GM20000 (cell line): ENCODE measurements at places on chromosomes 3 and 15.

DNA sequence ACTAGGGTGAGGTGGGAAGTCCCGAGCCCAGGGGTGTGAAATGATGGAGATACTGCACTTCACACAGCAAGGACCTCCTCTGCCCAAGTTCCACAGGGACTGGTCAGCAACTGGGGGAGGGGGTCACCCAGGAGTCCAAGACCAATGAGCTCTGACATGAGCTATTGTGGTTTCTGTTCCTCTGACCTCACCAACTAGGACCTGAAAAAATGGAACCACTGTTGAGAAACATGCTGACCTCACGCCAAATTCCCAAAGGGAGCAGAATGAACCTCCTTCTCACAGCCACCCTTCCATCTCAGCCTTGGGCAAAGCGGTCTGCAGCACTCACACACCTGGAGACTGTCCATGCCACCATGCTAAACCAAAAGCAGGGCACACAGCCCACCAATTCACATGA, 69.3 kb downstream of the LRIG1 start:
- DNase-seq, result no peak

GRCh38 chr15:84616235-84616634, 15.4 kb downstream of the ZSCAN2 start:
- DNase-seq, result no peak

DNA sequence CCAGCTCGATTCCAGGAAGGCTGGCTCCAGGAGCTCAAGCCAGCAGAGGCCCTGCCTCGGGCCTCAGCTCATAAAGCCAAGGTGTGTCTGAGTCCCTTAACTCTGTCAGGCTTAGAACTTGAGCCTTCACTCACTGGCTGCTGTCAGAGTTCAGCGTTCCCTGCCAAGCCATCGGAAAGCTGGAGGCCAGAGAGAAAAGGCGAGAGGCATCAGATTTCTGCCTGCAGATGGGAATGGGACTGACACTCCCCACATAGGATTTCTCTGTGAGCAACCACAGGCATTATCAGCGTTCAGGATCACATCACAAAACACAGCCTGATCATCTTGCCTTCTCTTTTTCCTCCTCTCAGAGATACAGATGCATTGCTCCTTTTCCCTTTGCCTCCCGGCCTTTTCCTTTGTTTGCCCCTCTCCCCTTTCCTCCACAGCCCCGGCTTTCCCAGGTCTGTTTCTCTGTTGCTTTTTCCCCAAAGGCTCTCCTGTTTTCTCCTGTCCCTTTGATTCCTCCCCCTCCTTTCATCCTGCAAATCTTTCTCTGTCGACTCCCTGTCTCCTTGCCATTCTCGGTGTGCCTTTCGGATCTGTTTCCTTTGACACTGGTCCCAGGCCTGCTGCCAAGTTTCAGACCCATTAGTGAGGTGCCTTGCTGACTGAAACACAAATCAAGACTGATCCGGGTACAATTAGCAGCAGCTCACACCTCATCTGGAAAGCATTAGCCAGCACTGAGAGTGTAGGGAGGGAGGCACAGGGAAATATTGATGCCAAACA, 44.5 kb upstream of the BOC start:
- DNase-seq, result no peak

DNA sequence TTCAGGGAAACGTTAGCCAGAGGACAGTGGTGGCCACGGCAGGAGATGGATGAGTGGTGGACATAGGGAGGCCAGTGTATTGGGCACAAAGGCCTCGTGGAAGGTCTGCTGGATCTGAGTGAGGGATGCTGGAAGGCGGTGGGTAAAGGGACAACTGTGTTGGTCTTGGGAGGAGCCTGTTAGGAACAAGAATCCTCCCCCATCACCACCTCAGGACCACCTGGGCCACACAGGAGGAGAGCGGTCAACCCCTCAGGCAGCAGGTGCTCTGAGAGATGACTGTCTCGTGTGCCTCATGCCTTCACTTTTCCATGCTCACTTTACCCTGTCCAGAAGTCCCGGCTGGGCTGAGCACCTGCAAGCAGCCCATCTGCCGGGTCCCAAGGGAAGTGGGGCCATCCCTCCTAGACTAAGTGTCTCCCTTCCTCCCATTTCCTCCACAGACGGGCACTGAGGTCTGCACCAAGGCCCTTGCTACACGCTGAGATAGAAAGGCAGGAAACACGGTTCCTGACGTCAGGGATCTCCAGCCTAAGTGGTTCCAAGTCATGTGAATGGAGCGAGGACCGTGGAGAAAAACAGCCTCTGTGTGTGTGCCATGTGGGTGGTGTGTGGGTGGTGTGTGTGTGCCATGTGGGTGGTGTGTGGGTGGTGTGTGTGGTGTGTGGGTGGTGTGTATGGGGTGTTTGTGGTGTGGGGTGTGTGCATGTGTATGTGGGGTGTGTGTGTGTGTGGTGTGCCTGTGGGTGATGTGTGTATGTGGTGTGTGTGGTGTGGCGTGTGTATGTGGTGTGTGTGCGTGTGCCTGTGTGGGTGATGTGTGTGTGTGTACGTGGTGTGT, 47.8 kb upstream of the CTSH start:
- no peak for DNase-seq

DNA sequence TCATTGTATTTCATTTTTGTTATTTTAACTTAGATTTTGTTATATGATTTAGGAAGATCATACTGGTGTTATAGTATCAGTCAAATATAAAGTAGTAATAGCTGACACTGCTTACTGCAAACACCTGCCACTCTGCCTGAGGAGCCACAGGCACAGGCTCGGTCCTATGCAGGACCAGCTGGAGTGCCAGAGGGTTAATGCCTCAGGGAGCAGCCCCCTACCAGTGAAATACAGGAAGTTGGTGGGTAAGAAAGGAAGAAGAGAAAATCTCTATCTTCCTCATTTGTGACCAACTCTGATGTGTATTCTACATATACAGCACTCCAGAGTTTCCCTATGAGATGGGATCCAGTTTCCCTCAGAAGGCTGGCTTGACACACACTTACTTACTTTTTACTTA, 593.3 kb downstream of the UNC13C start:
- no peak for DNase-seq

- DNase-seq, result no peak
Measured at GRCh38 chr15:79299126-79299840, 11.6 kb upstream of the TMED3 start.

DNA sequence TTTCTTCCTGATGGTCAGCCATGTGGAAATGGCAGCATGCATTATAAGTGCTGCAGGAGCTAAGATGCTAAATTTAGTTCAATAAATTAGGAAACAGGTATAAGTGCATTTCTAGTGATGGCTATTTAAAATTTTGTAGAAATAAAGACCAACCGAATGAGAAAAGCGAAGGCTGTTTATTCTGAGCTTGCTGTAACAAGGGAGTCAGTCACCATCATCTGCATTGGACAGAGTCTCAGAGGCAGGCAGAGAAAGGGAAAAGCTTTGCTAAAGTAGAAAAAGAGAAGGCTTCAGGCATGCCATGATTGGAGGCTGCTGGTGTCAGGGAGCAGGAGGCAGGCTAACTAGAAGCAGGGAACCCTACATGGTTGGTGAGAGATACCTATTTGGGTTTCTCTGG, 451.0 kb downstream of the EDEM1 start:
- DNase-seq, result no peak

- peak; percentile 65 for DNase-seq
Measured at GRCh38 chr3:109081746-109082510, 36.0 kb downstream of the MORC1 start.

DNA sequence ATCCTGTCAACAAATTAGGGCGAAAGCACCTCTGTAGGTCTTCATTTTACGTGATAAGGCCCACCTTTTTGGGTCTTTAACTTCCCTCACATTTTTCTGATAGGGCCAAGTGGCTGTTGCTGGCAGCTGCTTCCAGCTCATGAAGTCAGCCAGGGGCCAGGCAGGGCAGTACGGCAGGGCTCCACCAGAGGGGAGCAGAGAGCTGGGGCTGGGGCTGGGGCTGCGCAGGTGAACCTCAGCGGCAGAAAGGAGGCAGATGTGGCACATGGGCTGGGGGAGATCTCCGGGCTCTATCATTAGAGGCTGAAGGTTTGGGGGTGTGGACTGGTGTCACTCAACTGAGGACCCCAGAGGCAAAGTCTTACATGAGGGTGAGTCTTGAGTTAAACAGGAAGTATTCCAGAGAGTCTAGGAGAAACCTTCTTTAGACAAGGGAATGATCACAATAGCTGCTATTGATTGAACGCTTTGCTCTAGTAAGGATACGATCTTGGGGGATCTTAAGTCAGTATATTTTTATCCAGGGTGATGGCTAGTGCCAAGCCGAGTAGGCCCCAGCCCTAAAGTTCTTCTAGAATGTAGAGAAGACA, 62.8 kb upstream of the MEX3B start:
- DNase-seq, result peak; percentile 78

DNA sequence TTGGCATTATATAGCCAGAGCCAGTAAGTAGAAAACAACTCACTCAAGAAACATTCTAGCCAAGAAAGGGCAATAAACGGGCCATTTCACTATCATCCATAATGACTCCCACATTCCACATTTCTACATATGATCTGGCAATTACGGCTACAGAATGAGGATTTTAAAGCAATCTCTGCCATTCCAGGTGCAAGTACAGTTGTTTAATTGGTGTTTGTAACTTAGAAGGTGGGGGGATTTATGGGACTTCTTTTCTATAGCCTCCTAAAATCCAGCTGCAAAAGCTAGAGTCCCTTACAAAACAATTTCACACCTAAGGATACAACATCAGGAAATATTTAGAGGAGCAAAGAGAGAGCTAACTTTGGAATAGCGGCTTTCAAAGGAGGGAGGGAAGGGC, 295.4 kb upstream of the RORA start:
- no peak for DNase-seq

DNA sequence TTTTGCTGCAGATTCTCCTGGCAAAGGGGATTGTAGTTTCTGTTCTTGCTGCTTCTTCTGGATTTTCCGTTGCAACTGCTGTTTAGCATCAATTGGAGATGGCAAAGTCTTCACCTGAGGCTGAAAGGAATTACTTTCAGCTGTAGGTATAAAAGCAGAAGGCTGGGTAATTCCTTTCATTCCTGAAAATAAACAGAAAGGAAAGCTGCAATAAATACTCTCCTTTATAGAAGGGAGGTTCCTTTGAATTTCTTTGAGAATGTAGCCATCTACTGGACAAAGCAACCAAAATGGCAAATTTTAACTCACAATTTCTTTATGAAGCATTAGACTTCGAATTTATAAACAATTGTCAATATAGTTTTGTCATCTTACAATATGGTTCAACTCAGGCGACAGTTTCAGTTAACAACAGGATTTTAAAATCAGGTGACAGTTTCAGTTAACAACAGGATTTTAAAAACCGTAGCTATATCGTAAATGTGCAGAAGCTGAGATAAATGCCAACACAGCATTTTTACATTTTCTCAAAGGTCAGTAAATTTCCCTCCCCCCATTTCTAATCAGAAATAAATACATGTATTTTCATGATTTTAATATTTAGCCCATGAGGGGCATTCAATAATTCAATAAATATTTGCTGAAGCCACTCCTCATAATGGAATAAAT, 104.9 kb upstream of the NEDD4 start:
- no peak for DNase-seq

DNA sequence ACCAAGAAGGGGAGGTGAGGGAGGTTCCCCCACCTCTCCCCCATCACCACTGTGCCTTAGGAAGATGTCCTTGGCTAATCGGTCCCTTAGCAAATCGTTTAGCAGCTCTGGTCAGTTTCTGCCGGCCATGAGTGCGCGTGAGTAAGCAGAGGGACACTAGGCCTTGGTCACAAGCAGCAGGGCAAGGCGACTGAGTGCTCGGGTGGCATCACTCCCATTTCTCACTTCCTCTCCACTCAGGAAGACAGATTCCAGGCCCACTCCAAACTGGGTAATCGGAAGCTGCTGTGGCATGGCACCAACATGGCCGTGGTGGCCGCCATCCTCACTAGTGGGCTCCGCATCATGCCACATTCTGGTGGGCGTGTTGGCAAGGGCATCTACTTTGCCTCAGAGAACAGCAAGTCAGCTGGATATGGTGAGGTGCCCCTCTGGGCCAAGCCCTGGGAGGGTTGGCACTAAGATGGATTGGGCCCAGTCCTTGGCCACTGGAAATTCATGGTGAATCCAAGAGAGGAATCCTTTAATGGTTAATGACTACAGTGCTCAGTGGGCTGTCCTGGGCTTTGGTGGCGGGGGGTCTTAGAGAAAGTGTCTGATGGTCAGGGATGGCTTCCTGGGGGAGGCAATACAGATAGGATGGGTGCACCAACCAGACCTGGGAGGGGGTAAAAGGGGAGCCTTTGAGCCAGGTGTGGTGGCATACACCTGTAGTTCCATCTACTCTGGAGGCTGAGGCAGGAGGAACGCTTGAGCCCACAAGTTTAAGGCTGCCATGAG, 4.0 kb downstream of the PARP3 start:
- no peak for DNase-seq

- DNase-seq, result no peak
Measured at GRCh38 chr3:175411946-175412345, 552.8 kb downstream of the NAALADL2 start.

DNA sequence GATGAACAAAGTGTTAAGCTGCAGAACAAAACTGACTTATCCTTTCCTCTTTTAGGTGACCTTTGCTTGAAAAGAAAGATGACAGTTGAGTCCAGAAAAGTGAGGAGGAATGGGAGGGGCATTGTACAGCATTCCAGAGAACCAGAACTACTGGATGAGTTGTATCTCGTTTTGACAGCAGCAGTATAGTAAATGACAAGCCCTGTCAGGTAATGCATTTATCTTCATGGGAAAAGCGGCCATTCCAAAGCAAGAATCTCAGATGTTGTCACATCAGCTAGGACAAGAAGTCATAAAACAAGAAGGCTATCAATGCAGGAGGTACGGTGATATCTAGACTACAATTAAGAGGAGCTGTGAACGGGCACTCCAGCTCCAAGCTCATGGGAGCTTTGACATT, 421.5 kb downstream of the MAGI1 start:
- DNase-seq, result no peak

- DNase-seq, result no peak
Measured at GRCh38 chr15:47715856-47716445, 1.4 kb upstream of the SEMA6D start.

GRCh38 chr3:160053048-160053391, 64.4 kb downstream of the IL12A start:
- DNase-seq, result no peak

DNA sequence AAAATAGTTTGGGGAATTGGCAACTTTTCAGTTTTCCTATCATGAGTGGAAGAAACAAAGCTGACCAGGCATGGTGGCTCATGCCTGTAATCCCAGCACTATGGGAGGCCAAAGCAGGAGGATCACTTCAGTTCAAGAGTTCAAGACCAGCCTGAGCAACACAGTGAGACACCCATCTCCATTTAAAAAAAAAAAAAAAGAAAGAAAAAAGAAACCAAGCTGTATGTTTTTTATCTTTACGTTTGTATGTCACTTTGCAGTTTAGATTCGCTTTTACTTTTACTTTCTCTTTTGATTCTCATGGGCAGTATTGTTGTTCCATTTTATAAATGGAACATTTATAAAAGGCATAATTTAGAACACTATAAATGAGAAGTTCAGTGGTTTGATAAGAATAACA, 31.2 kb upstream of the TNIK start:
- peak; percentile 16 for DNase-seq

DNA sequence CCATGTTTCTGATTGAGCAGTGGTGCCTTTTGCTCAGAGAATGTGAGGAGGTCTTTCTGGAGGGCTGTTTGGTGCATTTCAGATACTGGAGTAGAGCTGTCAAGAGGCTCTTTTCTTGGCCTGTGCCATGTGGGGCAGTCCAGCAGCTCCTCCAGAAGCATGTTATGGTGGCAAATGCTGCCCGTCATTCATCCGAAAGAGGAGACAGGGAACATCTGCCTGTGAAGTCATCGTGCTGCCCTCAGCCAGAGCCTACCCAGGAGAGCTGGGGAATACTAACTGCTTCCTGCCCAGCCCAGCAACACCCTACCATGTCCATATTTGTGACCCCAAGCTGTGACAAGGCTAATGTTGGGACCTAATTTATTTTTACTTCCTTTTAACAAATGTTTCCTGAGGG, 82.2 kb upstream of the SLC6A6 start:
- DNase-seq, result no peak

GRCh38 chr3:127135241-127136023, 57.5 kb upstream of the PRR23E start:
- DNase-seq, result no peak
